ENCODE measurements at places on chromosomes 3 and 15. TPM values are rescaled to one million over a fixed set of nuclear protein-coding genes. Genes with fewer than 3 reads are reported as not detected.

Gene SLC9C1
- total RNA-seq, result 1.5 TPM

Gene CDC25A
- 4.6 TPM for total RNA-seq

Gene GOLGA6B
- not detected for total RNA-seq

Gene MORC1
- total RNA-seq, result not detected

Gene ARPC4
- 72.3 TPM for total RNA-seq

All from camera-type eye (tissue), 1 donor.